ENCODE measurements at places on chromosomes 2 and 18.

DNA sequence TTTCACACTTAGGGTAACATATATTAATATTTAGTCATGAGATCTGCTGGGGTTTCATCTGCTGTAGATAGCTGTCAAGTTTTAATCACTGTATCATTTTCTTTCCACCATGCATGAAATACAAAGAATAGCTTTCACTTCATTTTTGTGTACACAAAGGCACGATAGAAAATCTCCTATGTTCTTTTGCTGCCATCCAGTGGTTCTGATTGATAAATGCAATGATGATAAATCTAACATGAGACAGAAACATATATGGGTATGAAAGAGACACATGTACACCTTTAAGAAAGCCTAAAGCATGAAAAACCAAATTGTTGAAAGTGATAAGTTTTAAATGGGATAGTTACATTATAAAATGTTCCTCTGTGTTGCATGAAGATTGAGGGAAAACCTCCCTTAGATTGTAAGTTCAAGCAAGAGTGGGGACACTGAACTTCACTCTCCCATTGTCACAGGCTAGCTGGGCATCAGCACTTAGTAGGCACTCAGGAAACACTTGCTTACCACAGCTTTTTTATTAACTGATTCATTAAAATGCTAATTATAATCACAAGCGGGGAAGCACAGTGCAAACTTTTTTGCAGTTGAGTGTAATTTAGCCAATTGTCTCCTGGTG lies 31.2 kb downstream of the C1D start:
- DNase-seq = no peak

- DNase-seq = no peak
Observed at GRCh38 chr2:29936020-29936419, 14.6 kb upstream of the ALK start.

GRCh38 chr2:73112026-73112912 lies 479 bp downstream of the RAB11FIP5 start:
- no peak for DNase-seq

DNA sequence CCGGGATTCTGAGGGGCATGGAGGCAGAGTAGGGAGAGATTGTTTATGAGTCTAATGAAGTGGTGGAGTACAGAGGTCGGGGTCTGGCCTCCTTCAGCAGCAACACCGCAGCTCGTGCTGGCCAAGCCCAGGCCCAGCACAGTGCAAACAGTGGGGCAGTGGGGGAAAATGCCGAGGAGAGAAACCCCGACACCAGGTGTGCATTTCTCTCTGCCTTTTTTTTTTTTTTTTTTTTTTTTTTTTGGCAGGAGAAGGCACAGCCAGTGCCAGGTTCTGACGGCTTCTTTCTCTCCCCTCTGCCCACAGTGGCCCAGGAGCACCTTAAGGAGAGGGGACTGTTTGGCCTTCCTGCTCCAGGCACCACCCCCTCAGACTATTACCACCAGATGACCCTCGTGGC lies 219.3 kb downstream of the GLI2 start:
- no peak for DNase-seq

- DNase-seq = no peak
Observed at GRCh38 chr2:204726831-204727230, 181.6 kb downstream of the PARD3B start.

Data from stimulated activated CD8-positive, alpha-beta memory T cell treated with anti-CD3 and anti-CD28 coated beads, Interleukin-4, amount 100 ng/mL, for 24 hours (primary cell).